GM23338 (cell line): ENCODE measurements at places on chromosomes 6 and 20.

DNA sequence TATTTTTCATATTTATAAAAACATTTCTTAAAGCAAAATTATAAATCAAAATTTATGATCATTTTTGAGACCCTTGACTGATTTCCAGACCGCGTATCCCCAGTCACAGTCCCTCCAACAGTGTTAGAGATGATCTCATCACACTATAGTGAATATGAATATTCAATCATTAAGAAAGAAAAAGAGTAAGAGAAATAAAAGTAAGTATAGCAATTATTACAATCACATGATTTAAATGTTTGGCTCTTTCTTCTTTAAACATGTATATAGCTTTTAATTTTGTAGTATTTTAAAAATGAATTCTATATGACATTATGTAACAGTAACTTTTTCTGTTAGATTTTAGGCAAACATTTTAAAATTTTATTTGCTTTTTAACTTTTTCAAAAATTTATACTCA lies 438.3 kb downstream of the RFPL4B start:
- no peak for DNase-seq

- DNase-seq: no peak
These were observed 9.8 kb downstream of the SDC4 start for GRCh38 chr20:45338121-45339030.

DNA sequence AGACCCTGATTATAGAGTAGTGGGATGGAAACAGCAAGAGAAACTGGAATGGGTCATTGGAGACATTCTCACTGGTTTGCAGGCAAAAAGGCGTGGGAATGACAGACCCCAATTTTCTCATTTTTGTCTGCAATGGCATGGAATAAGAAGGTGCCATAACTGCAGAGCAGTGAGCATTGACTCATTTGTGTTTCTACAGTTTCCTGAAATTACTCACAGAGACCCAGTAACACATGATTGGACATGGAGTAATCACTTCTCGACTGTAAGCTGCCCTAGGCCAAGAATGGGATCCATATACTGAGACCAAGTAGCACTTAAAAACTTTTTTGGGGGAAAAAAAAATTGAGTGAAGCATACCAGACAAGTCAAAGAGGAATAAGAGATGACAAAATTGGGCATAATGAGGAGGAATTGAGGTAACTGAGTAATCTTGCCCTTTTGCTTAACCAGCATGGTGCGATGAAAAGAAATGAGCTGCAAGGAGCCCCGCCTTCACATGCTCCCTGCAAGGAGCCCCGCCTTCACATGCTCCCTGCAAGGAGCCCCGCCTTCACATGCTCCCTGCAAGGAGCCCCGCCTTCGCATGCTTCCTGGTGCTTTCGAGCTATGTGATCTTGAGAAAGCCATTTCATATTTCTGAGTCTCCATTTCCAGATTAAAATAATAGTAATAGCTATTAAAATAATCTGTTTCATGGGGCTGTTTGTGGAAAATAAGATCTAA lies 44.1 kb downstream of the NHSL1 start:
- DNase-seq: no peak

DNA sequence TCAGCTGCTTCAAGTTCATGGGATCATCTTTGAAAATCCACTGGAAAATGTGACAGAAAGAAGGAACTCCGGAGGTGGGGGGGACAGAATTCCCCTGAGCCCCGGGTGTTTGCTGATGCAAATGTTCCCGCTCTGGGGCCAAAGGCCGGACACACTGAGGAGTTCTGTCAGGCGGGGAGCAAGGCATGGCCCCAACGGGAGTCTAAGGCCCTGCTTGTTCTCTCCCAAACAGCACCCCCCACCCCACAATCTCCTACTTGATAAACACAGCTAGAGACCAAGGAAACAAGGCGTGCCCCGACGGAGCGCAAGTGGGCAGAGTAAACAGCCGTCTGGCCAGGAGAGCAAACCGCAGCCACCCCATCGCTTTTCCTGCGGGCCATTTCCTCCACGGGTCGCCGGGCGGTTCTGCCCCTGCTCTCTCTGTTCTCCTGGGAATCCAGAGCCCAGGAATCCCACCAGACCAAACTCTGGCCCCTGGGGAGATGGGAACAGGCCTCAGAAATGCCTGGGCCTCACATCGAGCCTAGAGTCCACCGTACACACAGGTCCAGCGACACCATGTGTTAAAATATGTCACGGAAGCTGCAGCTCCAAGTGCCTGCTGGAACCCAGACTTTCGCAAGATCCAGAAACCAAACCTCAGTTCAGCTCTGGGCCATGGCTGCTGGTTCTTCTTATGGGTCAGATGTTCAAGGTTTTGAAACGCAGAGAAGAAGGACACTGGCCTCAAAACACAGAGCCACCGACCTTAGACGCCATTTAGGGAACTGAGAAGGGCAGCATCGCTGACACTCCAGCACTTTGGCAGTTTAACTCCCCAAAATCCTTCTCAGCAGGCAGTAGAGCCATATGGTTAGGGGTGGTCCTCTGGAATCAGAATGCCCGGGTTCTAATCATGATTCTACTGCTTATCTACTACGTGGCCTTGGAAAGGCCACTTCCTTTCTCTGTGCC lies 104.2 kb downstream of the PREX1 start:
- no peak for DNase-seq

GRCh38 chr6:110357664-110358552 lies at the start of gene METTL24:
Gene METTL24 (minus strand): TSS chr6:110358349. CDS start chr6:110358272, 77 bp downstream.
- DNase-seq: peak; percentile 70
